ENCODE measurements at places on chromosomes 4 and X.

- no peak for DNase-seq
Measured at GRCh38 chr4:74656596-74656995, 137.7 kb downstream of the BTC start.

GRCh38 chrX:8906299-8906938 is 105.2 kb upstream of the FAM9A start:
- no peak for DNase-seq

GRCh38 chrX:129743821-129744220 is 5.0 kb downstream of the XPNPEP2 start:
- no peak for DNase-seq

DNA sequence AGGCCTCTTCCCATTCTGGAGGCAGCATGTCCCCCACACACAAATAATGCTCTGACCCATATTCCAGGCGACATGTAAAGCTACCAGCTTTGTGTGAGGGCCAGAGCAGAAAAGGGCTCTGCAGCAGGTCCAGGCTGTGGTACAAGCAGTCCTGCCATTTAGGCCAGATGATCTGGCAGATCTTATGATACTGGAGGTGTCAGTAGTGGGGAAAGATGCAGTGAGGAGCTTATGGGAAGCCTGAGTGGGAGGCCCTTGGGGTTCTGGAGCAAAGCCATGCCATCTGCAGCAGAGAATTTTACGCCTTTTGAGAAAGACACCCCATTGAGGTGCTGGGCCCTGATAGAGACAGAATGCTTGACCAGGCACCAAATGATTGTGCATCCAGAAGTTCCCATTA is 7.7 kb downstream of the SYN1 start:
- DNase-seq: no peak

- no peak for DNase-seq
Measured at GRCh38 chr4:25694466-25694865, 38.8 kb downstream of the SLC34A2 start.

DNA sequence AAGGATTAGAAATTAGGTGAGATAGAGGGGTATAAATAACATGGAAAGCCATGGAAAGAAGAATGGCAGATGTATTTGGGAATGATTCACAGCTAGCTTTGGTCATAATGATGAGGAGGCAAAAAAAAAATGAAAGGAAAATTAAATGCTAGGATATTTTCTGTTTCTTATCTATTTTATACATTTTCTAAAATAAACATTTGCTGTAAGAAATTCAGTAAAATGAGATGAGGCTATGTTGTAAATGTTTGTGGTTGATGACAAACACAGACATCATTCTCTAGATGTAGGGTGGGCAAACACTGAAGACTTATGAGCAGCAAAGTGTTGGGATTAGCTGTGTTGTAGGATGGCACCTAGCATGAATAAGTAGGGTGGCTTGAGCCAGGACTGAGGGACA is 407.1 kb downstream of the IL15 start:
- no peak for DNase-seq

DNA sequence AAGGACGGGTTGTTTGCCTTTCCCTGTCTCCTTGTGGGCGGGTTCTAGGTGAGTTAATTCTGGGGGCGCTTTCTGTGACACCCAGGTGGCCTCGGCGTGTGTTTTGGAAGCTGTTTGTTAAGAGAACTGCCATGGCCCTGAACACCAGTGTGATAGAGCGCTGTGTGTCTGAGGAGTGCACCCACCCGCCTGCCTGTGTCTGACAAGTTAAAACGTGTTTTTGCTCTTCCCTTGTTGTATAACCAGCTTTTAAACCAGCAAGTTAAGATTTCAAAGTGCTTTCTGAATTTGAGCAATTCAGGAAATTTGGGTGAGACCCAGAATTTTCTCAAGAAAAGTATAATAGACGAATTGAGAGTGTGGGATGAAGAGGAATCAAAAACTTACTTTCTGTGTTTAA is 55.2 kb upstream of the HGFAC start:
- no peak for DNase-seq

DNA sequence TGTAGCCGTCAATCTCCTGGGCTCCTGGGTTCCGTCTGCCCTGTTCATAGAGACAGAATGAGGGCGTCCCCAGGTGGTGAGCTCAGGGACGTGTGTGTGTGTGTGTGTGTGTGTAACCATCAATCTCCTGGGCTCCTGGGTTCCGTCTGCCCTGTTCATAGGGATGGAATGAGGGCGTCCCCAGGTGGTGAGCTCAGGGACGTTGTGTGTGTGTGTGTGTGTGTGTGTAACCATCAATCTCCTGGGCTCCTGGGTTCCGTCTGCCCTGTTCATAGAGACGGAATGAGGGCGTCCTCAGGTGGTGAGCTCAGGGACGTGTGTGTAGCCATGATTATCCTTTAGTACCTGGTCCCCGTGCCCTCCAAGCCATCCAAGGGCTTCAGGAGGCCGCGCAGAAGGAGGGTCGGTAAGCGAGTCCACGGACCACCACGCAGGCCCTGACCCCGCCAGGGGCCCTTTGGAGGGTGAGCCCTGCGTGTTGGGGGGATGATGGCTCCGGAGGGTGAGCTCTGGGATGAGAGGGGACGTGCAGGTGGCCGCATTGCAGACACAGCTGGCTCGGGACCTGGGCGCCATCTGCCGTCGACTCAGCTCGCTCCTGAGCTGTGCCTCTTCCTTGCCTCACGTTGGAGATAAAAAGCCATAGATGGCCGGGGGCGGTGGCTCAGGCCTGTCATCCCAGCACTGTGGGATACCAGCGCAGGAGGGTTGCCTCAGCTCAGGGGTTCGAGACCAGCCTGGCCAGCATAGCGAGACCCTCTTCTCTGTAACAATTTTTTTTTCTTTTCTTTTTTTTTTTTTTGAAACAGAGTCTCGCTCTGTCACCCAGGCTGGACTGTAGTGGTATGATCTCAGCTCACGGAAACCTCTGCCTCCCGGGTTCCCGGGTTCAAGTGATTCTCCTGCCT is 5.4 kb upstream of the GTPBP6 start:
- peak; percentile 46 for DNase-seq

GRCh38 chr4:41613821-41614220 is 75.9 kb downstream of the LIMCH1 start:
- peak; percentile 45 for DNase-seq

All from LNCaP clone FGC (cell line).